ENCODE measurements at places on chromosomes 3 and 15. TPM values are rescaled to one million over a fixed set of nuclear protein-coding genes. Genes with fewer than 3 reads are reported as not detected.

DNA sequence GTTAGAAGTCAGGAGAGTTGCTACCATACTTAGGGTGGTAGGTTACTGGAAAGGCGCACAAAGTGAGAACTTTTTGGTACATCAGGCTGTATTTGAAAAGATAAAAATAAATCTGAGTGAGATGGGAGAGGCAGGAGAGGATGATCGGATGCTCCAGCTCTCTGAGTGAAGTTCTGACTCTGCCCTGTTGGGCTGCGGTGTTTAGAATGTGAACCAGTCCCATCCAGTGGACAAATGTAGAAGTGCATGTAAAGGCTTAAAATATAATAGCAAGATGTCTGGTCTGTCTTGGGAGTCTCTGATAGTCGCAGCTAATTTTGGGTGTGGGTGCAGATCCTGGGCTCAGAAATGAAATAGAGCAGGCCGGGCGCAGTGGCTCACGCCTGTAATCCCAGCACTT lies 30.4 kb downstream of the ACKR2 start:
- peak; percentile 58 for DNase-seq

The EBLN2 gene
- total RNA-seq = 1.9 TPM

DNA sequence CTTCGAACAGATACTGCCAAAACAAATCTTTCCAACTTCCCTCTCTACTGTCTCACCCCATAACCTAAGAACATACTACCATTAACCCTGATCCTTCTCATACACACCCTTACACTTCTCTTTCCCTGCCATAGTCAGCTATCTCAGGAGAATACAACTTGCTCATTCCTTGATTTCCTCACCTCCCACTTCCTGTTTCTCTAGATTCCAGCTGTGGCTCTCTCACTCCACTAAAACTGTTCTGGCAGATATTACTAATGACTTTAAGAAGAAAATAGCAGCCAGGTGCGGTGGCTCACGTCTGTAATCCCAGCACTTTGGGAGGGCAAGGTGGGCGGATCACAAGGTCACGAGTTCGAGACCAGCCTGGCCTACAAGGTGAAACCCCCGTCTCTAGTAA lies 4.6 kb downstream of the LSG1 start:
- no peak for DNase-seq

GRCh38 chr15:26073430-26074333 lies 210.6 kb upstream of the ATP10A start:
- DNase-seq = no peak

- no peak for DNase-seq
These were observed 24.3 kb downstream of the CACNA2D3 start for GRCh38 chr3:54146506-54147239.

GRCh38 chr3:130904491-130904890 lies 10.6 kb downstream of the ATP2C1 start:
- DNase-seq = no peak

- DNase-seq = no peak
These were observed 175.8 kb downstream of the TLE3 start for GRCh38 chr15:69921626-69922619.

DNA sequence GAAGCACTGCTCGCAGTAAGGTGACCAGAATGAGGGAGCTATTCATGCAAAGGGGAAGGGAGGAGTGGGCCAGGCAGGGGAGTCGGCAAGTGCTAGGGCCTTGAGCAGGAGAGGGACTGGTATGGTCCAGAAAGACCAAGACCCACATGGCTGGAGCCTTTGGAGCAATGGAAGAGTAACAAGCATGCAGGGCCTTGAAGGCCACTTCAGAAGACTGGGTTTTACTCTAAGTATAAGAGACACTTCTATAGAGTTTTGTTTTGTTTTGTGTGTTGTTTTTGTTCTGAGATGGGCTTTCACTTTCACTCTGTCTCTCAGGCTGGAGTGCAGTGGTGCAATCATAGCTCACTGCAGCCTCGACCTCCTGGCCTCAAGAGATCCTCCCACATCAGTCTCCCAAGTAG lies 42.0 kb downstream of the BFSP2 start:
- no peak for DNase-seq

DNA sequence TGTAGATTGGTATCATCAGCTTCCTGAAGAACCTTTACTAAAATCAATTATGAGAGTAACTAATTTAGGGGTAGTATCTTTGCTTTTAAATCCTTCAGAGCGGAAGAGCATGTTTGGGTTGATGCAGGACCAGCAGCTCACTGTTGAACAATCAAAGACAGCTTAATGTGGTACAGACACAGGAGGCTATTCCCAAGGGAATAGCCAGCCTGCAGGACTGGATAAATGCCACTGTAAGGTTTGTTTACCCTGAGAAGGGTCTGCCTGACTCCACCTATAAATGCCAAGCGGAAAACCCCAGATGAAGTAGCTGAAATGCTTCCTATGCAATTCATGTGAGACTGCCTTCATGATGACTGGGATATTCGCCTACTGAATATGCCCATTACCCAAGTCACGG lies 16.0 kb upstream of the STAC start:
- DNase-seq = no peak

DNA sequence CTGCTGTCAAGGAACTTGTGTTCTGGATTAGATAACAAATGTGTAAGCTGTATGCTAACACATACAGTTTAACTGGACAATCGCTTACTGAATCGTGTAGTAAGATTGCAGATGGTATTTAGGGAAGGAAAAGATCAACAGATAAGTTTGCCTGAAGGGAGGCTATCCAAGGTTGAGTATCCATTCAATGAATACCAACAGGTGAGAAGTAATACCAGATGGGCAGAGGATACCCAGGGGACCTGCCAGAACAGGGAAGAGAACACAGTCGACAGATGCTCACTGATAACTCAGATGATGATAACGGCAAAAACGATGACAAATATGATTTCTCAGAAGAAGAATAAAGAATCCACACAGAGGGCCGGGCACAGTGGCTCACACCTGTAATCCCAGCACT lies 3.2 kb upstream of the UACA start:
- DNase-seq = no peak

DNA sequence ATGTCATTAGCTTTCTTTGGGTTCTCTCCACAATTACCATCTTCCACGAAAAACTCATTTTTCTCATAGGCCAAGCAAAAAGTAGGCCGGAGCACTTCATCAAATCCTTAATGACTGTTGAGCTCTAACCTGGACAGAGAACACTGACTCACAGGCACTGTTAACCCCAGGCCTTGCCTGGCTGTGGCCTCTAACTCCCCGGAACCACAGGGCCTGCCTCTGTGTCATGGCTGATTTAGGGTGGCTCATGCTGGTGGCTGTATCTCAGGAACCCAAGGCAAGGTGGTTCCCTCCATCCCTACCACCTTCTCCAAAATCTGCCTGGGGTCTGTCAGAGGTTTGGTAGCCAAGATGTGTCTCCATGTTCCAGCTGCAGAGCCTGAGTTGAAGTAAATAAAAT lies 3.6 kb downstream of the CRTAP start:
- no peak for DNase-seq

The KY gene
- total RNA-seq = not detected

- no peak for DNase-seq
These were observed 697.9 kb upstream of the ROBO1 start for GRCh38 chr3:80465746-80466145.

The CBLB gene
- 8.6 TPM for total RNA-seq

DNA sequence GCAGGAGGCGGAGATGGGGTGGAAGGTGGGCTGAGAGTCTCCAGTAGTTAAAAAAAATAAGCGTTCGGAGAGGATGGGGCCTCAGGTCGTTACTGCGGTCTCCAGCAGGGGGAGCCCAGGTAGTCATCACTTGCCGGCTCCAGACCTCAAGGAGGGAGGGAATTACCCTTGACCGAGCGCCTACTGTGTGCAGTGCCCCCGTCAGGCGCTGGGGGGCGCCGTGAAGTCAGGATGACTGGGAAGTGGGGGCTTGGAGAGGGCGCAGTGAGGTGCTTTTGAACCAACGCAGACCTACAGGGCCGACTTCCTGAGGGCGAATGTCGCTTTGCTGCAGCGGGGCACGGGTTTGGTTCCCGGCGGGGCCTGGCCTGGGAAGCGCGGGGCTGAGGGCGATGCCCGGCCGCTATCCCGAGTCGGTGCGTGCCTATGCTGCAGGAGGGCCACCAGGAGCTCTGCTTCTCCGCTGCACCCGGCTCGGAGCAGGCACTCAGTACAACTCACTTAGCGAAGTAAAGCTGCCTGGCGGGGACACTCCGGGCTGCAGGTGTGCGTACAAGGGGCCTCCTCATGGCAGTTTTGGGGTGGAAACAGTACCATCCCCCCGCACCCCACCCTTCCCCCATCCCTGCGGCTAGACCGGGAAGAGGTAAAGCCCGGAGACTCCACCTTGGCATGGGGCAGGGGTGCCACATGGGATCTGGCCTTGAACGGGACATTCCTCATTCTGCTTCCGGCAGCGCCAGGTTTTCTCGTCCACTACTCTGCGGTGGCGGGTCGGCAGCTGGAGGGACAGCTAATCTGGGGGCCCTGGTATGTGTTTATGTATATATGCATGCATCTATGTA lies 79.8 kb downstream of the RHCG start:
- DNase-seq = no peak

- no peak for DNase-seq
These were observed 33.3 kb upstream of the GABRB3 start for GRCh38 chr15:26806151-26806550.

The GP9 gene
- not detected for total RNA-seq

The NLGN1 gene
- total RNA-seq = 0.85 TPM

DNA sequence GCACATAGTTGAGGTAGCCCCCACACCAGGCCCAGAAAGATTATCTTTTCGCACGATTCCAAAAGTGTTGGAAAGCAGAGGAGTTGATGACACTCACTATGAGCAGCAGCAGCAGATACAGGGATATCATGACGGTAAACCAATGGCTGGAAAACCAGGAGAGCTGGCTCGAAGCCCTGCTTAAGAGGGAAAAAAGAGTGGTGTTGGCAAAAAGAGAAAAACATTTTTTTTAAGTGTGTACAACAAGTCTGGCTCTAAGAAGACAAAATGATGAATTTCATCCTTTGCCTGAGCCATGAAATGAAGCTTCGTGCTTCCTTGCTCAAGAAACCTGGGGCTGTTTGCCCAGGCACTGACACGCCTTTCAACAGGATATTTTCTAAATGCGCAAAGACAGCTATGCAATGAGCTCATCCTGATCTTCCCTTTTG lies 27.3 kb downstream of the PARP16 start:
- DNase-seq = no peak

DNA sequence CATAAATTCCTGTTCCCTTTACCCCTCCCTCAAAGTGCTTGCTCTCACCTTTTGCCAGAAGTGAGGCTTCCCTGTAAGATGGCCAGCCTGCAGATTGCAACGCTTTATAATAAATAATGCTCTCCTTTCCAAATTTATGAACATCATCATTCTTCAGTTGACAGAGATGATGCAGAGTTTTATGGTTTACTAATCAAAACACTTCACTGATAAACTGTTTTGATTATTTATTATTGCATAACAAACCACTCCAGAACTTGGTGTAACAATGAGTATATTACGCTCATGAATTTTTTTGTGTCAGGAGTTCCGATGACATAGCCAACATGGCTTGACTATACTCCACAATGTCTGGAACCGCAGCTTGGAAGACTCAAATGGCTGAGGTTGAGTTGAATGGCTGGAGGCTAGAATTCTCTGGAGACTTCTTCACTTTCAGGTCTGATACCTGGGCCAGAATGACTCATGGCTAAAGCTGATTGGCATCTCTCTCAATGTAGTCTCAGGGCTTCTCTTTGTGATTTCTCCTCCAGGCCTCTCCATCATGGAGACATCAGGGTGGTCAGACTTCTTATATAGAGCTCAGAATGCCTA lies 27.3 kb upstream of the TGFBR2 start:
- DNase-seq = no peak

GRCh38 chr15:37891766-37892368 lies 42.6 kb upstream of the TMCO5A start:
- no peak for DNase-seq

DNA sequence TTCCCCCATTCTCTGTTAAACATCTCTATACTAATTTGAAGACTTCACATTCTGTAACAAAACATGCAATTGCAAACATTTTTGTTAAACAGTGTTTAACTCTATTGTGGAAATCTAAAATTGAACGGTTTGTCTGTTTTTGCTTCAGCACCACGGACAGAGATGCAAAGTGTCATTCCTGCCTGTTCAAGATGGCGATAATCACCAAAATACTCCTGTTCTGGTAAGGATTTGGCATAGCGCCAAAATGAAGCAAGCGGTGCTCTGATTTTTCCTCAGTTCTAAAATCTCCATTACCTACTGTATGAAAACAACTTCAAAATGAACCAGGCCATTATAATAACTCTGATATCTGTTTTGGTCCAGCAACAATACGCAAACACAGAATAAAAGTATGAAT lies 129.7 kb upstream of the TUSC7 start:
- no peak for DNase-seq

- DNase-seq = no peak
These were observed 477.7 kb downstream of the ZBBX start for GRCh38 chr3:166902374-166902773.

GRCh38 chr3:158663246-158663645 lies 9.2 kb downstream of the LXN start:
- DNase-seq = no peak

DNA sequence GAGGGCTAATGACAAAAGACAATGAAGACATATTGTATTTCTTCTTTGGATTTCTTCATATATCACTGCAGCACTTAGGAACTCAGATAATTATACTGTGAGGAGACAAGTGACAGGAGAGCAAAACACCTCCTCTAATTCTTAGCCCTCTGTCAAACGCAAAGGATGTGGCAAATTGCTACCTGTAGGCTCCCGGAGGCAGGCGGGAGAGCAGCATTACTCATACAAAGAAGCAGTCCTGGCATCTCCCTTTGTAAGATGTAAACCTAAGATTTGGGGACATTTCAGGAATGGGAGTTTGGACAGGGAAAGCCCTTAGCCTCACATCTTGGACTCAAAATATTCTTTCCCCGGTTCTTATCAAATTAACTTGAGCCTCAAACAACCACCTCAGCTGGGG lies 460.8 kb downstream of the SOX2 start:
- no peak for DNase-seq

- DNase-seq = no peak
These were observed 2.7 kb upstream of the AMOTL2 start for GRCh38 chr3:134376786-134377426.

DNA sequence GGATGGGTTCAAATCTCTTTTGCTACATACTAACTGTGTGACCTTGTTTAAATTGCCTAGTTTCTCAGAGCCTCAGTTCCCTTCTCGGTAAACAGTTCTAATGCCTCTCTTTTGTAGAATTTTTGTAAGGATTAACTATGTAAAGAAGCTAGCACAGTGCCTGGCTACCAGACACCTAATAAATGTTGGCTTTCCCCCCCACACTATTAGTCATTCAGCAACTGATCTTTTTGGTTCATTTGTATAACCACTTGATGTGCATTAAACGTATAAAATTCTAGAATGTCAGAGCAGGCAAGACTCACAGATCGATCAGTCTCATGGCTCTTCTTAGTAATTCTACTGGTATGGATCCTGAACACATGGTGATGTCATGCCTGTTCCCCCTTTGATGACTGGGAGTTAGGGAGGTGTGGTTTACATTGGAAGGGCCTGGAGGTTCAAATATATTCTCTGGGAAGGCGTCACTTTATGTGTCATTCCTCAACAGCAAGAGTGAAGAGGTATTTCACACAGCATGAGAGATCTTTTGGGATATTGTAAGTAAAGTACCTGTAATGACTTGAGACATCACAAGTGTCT lies 6.5 kb downstream of the TAGLN3 start:
- DNase-seq = no peak

- DNase-seq = no peak
These were observed 44.5 kb upstream of the BOC start for GRCh38 chr3:113166719-113167492.

- no peak for DNase-seq
These were observed 344.8 kb downstream of the ERC2 start for GRCh38 chr3:56123487-56123886.

The CORO2B gene
- 0.36 TPM for total RNA-seq

- DNase-seq = peak; percentile 45
These were observed 1122.0 kb downstream of the ROBO1 start for GRCh38 chr3:78645628-78646310.

The ADAMTS17 gene
- total RNA-seq = 1.6 TPM
